Osteoblast (primary cell): ENCODE measurements at places on chromosomes 16 and 17. TPM values are rescaled to one million over a fixed set of nuclear protein-coding genes. Genes with fewer than 3 reads are reported as not detected.

GRCh38 chr17:50289278-50289677 lies 15.0 kb downstream of the TMEM92 start:
- peak; percentile 89 for DNase-seq

Gene SULT1A4
- total RNA-seq, result 0.36 and 1.2 TPM in 2 replicates

GRCh38 chr17:896953-897661 lies 82.5 kb downstream of the NXN start:
- DNase-seq, result no peak

GRCh38 chr17:64315570-64315969 lies 52.5 kb upstream of the TEX2 start:
- no peak for DNase-seq

Gene ITGA3
- total RNA-seq, result 73.4 and 81.4 TPM in 2 replicates

DNA sequence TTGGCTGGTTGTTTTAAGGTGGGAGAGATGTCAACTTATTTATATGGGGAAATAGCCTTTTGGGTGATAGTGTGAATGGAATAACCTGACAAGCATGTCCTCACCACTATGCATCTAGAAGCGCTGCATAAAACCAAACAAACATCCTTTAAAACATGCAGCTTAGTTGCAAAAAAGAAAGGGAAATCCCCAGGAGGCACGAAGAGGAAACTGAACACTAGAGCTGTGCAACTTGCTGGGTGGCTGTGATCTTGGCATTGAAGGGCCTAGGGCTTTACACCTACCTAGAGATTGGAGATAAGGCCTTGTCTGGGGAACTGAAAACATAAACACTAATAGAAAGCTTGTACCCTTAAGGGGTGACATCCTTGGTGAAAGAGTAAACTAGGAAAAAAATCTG lies 7.3 kb downstream of the C16orf54 start:
- DNase-seq, result no peak

DNA sequence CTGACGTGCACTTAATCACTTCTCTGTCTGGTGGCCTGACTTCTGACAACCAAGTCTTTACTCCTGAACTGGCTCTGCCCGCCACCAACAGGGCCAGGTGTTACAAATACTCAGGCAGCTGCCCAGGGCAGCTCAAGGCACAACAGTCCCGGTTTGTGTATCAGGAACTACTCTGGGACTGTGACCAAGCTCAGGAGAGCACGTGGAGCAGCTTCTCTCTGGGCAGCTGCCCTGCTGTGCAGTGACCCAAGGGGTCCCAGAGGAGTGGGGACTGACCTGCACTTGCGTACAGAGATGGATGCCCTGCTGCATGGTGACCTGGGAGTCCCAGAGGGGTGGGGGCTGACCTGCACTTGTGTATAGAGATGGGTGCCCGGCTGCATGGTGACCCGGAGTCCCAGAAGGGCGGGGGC lies 21.9 kb downstream of the LITAFD start:
- DNase-seq, result no peak

Gene PKD1
- total RNA-seq, result 139 and 180 TPM in 2 replicates

Gene PYDC1
- not detected in 2 replicates for total RNA-seq

- peak; percentile 97 for DNase-seq
These were observed 379 bp upstream of the OTOP2 start for GRCh38 chr17:74923538-74924249.

DNA sequence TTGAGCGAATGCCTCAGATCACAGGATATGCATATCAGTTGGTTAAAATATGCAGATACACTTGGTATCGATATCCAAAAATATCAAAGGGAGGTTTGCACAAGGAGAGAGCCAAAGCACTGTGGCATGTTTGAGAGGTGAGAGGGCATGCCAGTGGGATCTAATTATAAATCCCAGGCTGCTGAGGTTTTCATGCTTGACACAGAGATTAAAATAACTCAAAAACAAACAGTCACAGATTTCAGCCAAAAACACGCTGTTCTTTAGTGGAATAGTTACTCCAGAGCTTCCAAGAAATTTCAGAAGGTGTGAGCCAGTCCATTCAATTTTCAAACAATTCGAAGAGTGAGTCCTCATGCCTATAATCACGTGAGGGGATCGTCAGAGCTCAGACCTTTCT lies 477.9 kb downstream of the SOX9 start:
- DNase-seq, result no peak

Gene CCL8
- total RNA-seq, result 0.36 TPM in 1 of 2 replicates, not detected in the other

DNA sequence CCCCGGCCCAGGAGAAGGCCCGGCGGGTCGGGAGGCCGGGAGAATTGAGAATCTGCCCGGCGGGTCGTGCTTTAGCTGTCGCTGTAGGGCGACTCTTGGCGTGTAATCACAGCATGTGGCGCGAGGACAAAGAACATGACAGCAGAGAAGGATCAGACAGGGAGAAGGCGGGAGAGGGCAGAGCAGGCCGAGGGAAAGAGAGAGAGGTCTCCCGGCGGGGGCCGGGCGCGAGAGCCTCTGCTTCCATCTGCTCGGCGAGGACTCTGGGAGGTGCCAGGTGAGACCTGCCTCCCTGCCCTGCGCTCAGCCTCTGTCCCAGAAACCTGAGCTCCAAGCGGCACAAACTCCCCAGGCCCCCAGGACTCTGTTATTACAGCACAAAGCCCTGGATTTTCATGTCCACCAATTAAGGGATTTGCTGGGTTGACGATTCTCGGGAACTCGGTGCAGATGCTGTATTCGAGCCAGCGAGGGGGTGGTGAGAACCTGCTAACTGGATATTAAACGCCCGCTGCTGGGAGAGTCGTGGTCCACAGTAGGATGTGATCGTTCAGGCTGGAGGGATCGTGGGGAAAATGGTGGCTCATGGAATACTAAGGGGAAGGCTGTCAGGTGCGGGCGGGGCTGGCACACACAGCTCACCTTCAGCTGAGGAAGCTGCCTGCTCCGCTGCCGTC lies 172.0 kb upstream of the CIBAR2 start:
- DNase-seq, result no peak

DNA sequence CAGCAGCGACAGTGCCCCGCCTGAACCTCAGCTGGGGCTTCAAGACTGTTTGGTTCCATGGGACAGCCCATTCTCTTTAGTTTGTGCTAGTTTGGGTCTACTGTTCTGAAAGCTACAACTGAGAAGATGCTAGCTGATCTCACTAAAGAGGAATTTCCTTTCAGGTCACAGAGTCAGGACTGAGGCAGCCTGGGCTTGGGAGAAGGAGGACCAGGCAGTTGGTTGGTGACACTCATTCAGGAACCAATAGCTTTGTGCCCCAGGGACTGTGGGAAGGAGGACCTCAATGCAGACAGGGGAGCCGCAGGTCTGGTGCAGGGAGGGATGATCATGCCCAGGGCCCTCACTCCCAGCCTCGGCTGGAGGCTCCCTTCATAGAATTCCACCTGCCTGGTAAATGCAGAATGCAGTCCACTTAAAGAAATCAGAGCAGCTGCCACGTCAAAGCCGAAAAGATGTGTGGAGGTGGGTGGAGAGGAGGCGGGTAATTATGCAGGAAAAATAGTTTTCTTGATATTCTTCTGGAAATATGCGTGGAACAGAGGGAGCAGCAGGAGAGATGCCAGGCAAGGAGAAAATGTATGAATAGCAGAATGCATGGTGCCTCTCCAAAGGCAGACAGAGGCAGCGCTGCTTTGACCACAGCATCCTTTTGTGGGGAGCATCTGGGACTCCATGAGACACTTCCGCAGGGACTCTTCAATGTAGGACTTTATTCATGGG lies 32.6 kb upstream of the ZFP90 start:
- DNase-seq, result peak; percentile 89
